ENCODE measurements at places on chromosomes 12 and 14.

GRCh38 chr12:132327336-132328171, 1.8 kb downstream of the GALNT9 start:
- DNase-seq: no peak

DNA sequence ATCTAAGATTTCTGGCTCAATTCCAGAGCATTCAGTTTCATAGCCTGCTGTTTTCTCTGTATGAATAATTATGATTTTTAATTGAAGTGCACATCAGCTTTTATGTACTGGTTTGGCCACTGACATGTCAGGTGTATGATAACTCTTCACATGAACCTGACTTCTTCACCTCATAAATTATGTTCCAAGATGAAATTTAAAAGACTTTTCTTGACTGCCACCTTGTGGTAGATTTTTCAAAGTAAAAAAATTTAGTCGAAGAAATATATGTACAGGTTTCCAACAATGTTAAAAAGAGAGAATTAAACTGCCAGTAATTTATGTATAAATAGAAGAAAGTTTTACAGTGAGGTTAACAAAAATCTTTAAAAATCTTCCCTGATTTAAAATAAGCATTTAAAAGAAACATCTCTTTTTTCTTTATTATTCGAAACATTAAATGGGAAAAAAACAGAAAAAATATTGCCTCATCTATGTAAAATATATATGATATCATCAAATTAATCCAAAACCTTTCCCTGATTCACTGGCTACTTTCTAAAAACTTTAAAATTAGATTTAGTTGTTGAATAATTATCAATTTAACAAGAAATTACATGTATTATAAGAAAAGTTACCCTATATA, 124.9 kb upstream of the ATXN7L3B start:
- no peak for DNase-seq

DNA sequence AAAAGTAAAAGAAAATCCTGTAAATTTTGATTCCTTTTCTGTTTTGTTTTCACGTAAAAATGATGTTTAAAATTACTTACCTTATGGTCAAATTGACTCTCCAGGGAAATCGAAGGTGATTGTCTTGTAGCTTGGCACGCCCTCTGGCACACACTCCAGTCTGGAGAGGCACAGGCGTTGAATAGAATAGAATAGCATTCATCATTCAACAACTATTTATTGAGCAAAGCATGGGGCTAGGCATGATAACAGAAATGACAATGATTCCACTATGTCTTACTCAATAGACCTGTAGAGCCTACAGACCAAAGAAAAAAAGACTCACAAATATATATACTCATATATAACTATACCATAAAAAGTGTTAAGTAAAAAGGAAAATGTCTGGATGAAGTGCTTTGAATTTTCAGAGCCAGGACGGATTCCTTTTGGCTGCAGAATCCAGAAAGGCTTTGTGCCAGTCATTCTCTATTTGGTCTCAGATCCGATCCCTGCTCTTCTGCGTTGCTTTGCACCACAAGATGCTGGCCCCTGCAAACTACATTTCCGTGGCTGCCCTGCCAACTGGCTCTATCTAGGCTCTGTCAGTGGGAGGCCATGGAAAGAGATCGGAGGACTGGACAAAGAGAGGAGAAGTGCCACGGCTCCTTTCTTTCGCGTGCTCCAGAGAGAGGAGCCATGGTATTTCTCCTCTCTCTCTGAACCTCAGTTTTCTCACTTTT, 231.8 kb downstream of the CRADD start:
- DNase-seq: no peak

DNA sequence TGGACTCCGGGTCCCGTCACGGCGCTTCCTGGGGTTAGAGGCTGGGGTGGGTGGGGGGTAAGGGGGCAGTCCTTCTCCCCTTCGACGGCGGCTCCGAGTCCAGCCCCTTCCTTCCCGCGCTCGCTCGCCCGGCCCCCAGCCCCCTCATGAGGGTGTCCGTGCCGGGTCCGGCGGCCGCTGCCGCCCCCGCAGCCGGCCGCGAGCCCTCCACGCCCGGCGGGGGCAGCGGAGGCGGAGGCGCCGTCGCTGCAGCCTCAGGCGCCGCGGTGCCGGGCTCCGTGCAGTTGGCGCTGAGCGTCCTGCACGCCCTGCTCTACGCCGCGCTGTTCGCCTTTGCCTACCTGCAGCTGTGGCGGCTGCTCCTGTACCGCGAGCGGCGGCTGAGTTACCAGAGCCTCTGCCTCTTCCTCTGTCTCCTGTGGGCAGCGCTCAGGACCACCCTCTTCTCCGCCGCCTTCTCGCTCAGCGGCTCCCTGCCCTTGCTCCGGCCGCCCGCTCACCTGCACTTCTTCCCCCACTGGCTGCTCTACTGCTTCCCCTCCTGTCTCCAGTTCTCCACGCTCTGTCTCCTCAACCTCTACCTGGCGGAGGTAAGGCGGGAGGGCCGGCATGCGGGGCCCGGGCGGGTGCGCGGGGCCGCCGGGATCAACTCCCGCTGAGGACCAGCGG, 500 bp downstream of the GPR137C start:
- DNase-seq: no peak

DNA sequence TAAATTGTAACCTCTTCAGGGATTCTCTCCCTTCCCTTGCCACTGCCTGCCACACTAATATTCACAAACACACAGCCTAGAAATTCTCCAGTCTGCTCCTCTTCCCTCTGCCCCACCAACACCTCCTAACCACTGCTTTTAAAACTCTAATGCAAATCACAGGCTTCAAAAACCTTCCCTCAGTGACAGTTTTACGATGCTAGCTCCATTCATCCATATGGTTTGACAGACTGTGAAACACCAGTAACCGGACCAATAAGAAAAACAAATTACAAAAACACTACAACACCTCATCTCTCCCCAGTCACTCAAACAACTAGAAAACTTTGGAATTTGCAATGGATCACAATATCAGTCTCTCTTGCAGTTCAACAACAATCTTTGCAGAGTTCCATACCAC, 5.7 kb downstream of the DPF3 start:
- no peak for DNase-seq

DNA sequence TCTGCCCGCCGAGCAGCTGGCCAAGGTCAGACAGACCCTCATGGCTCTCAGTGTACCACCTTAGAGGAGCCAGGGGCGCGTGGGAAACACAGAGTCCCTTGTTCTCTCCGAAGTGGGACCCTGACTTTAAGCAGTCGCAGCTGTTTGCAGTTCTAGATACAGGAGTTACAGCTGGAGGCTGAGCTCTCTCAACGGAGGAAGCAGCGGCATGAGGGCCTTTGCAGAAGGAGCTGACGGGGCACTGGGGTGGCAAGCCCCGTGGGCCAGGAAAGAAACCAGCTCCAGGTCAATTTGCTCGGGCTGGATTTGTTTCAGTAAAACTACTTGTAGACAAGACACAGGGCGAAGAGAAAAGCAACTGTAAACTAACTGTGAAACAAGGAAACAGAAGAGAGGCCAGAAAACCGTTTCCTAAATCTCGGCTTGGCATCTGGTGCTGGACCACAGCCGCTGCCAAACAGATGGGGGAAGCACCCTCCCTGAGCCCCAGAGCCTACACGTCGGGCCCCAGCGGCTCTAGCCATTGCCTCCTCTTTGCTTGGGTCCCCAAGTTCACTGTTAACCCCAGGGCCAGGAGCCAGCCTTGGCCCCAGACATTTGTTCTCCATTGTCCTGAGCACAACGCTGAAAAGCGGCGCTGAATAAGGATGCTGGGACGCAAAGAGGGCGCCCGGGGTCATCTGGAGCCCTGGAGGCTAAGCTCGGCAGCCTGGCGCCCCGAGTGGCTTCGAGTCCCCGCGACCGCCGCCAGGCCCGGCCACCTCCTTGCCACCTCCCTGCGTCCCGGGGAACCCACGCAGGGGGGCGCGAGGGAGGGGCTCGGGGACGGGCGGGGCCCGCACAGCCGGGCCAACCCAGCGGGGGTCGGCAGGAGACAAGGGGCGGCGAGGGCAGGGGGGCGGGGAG, 914 bp upstream of the PACS2 start:
- no peak for DNase-seq

DNA sequence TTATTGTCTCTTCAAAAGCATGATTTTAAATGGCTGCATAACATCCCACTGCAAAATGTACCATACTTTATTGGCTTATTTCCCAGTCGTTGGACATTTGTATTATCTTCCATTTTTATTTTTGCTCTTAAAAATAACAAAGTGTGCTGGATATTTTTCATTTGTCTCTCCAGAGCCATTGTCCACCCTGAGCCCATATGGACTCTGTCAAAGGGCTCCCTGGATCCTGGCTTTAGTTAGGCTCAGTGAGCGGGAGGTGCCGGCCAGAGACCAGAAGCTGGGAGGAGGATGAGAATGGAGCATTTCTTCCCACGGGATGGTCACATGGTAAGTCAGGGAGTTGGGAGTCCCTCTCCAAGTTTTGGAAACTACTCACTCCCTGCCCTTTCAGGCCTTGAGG, 296.9 kb downstream of the NUAK1 start:
- DNase-seq: no peak

DNA sequence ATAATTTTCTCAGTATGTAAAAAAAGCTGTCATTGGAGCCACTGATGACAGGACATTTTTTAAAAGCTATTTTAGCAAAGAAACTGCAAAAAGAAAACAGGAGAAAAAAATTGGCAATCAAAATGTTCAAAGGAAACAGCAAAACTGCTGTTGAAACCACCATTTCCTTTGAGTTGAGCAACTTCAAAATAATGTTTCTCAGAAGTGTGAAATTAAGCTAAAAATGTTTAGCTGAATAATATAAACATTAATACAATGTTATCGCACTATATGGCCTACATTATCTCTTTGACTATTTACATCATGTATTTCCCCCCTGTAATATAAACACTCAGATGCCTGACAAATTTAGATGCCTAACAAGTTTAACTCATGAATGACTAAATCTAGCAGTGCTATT, 23.4 kb upstream of the GLIPR1 start:
- DNase-seq: no peak

DNA sequence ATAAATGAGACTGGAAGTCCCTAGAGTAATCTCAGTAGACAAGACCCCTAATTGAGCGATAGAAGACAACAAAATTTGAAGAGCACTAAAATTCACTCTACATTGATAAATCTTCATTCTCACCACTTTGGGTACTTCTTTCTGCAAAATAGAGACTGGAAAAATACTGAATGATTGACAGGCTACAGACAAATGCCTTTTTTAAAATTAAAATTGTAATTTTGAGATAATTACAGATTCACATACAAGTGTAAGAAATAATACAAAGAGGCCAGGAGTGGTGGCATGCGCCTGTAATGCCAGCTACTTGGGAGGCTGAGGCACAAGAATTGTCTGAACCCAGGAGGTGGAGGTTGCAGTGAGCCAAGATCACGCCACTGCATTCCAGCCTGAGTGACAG, 4.5 kb upstream of the CORO1C start:
- DNase-seq: no peak
